ENCODE measurements at places on chromosomes 16 and 17.

- no peak for DNase-seq
Measured at GRCh38 chr17:75366432-75366831, 39.0 kb downstream of the GRB2 start.

DNA sequence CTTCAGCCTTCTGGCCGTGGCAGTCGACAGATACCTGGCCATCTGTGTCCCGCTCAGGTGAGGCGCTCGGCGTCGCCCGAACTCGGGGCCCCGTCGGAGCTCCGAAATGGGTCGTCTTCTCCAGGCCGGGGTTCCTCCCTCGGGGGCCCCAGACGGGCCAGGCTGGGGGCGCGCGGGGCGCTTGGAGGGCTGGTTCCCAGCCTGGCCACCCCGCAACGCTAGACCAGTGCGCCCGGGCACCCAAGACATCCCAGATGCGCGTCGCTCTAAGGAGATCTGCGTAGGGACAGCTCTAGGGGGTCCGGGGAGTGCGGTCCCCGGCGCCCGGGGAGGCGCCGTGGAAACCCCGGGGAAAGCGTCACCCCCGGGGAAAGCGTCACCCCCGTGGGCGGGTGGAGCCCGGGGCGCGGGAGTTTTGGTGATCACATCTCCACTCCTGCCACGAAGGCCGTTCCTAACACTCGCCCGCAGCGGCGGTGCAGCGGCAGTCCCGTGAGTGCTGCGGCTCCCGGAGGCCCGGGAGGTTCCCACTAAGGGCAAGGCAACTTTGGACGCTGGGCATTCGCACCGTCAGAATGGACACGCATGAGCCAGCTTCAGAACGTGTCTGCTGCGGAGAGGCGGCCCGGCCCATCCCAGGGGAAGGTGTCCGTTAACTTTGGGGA lies 729 bp downstream of the ADORA2B start:
- peak; percentile 93 for DNase-seq

DNA sequence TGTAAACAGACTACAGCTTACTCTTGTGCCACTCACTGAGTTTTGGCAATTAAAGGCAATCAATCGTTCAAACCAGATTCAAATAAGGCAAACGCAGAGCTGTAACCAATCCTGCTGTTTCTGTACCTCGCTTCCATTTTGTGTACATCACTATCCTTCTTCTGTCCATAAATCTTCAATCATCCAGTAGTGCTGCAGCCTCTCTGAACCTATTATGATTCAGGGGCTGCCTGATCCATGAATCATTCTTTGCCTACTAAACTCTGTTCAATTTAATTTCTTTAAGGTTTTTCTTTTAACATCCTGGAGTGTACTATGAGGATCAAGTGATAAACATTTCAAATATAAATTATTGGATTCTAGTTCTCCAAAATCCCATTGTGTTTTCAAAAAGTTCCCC lies 93.9 kb downstream of the CEP112 start:
- DNase-seq: no peak

- peak; percentile 100 for DNase-seq
Measured at GRCh38 chr16:81444448-81445121, at the start of gene CMIP. TSS of gene CMIP (plus strand) at chr16:81444808.

- DNase-seq: peak; percentile 69
Measured at GRCh38 chr16:50671644-50672260, 9.4 kb downstream of the SNX20 start.

Measured in osteoblast (primary cell).